ENCODE measurements at places on chromosomes 2 and 18.

DNA sequence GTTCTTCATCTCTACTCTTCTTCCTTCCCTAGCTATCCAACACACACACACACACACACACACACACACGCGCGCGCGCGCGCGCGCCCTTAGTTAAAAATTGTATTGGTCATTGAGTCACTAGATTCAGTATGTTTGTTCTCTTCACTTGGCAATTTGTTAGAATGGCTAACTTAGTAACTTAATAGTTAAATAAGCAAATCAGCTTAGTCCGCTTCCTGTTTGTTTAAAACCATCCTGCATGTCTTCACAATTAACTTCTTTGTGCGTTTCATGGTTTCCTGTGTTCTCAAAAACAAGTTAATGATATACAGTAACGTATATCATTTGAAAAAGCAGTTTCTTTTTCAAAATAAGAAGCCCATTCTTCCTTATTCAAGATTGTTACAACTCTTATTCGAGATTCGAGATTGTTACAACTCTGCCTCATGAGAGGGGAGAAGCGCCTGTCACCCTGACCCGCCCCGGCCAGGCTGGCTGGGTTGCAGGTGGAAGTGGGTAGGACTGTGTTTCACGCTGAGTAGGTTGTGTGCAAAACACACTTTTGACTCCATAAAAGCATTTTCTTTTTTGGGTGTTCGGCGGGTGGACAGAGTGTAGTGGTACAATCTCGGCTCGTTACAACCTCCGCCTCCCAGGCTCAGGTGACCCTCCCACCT is 9.5 kb upstream of the CNNM3 start:
- no peak for DNase-seq

DNA sequence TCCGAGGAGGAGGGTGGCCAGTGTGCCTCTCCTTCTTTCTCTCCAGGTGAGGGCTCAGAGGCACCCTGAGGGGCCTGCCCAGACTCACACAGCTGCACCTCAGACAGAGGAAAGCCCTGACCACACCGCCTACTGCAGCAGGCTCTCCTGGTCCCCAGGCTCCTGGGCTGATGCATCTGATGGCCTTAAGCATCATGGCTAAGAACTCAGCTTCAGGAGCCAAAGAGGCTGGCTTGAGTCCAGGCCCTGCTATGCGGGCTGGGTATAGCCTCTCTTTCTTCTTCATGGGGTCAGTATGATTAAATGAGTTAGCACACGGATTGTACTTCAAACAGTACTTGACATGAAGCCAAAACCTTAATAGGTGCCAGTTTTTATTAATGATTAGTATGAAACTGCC is 89.6 kb downstream of the TGFA start:
- no peak for DNase-seq

DNA sequence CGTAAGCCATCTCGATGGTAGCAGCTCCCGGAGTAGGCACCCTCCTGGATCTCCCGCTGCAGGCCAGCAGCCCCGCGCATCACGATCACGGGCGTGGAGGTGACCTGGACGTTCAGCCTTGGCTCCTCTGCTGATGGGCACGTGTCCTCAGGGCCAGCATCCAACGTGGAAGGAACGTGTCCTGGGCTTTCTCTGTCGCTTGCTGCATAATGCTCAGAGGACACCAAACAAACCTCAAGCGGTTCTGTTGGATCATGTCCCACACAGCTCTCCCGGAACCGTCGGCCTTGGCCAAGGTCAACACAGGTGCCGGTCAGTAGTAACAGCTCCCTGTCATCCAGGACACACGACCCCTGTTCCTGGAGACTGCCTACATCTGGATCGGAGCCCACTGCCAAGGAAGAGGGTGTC is 23.1 kb downstream of the PASK start:
- no peak for DNase-seq

DNA sequence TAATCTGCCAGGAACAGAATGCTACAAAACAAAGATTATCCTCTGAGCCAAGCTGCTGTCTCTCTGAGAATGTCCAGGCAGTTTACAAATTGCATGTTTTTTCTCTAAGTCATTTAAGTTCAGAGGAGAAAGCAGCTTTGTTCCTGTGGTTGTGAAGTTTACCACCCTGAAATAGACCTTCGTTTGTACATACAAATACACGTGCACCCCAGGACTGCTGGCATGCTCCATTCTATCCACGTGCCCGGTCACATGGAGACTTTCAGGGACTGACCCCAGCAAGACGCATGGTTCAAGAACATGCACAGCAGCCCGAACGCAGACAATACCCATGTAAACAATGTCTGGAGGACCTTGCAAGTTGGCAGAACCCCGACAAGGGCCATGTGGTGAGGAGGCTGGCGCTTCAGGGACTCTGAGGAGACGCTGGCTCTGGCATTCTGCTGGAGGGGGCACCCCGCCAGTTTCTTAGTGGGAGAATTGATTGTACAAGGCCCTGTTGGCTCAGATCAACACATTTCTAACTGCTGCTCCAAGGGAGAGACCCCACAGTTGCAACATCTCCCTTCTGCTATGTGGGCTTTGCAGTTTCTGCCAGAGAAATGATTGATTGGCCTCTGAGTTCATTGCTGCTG is 33.3 kb downstream of the FAM178B start:
- DNase-seq, result peak; percentile 45
